ENCODE measurements at places on chromosomes 6 and 20.

DNA sequence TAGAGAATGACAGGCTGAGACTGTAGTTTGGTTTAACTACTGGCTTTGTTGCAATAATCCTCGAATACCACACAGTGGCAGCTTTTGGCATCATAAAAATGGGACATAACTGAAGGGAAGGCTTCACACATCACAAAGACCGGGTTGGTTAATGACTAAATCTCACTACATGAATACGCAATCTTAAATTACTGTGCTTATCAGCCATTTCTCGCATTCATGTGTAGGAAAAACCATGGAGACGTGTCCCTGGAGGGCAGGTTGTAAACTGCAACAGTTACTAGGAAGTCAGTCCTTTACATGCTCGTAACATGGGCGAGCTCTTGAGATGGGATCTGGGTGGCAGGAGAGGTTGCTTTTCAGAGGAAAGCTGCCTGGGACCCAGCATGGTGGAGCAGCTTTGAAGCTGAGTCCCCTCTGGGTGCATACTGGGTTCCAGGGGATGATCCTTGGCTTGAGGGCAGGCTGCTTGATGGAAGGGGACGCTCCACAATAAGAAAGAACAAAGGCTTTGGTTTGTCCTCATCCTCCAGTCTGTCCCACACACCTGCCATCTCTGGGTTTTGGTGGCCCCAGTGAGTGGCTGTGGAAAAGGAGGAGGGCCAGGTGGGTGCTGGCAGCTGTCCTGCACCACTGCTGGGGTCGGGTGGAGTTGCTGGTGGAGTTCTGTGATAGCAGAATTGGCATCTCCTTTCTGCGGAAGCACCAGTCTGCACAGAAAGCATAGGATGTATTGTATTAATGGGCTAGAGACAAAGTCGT, 2.1 kb downstream of the RPS21 start:
- no peak for DNase-seq

DNA sequence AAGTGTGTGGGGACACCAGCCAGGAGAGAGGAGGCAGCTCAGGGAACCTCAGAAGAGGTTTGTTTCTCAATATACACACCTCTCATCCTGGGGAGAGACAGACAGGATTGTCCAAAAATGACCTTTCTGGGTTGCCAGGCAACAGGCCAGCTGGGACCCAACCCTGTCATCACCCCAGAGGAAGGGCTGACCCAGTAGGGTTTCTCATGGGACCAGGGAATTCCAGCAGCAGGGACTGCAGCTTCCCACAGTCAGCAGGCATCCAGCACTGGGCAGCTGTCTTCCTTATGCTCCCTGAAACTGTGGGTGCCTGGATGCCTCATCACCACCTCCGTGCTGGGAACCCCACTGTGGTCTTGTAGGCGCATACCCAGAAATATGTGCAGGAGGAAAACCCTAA, 1.3 kb downstream of the C20orf202 start:
- DNase-seq = no peak

- peak; percentile 61 for DNase-seq
Measured at GRCh38 chr20:58481481-58482021, 33.6 kb downstream of the APCDD1L start.

DNA sequence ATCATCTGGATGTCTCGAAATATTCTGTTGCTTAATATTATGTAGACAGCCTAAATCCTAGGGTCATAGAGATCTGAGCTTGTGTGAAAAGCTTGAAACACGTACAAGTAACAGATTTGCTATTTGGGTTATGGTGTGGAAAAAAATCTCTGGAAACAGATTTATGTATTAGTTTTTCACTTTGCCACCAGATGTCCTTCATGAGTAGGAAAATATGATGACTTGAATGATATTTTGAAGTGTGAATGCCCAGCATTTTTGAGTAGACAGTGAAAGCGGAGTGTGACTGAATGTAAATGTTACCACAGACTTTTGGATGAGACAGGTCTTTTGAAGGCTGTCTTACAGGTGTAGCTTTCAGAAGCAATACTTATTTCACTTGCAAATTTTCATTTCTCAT, 4.2 kb upstream of the BMP6 start:
- peak; percentile 46 for DNase-seq

GRCh38 chr6:31356216-31356945, 598 bp downstream of the HLA-B start:
- peak; percentile 50 for DNase-seq

- DNase-seq = no peak
Measured at GRCh38 chr6:4157506-4157905, 22.1 kb upstream of the ECI2 start.

DNA sequence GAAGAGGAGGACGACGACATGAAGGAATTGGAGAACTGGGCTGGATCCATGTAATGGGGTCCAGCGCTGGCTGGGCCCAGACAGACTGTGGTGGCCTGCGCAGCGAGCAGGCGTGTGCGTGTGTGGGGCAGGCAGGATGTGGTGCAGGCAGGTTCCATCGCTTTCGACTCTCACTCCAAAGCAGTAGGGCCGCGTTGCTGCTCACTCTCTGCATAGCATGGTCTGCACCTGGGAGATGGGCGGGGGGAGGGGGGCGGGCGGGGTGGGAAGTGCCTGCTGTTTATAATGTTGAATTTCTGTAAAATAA, 42.3 kb downstream of the CHMP4B start:
- DNase-seq = no peak

DNA sequence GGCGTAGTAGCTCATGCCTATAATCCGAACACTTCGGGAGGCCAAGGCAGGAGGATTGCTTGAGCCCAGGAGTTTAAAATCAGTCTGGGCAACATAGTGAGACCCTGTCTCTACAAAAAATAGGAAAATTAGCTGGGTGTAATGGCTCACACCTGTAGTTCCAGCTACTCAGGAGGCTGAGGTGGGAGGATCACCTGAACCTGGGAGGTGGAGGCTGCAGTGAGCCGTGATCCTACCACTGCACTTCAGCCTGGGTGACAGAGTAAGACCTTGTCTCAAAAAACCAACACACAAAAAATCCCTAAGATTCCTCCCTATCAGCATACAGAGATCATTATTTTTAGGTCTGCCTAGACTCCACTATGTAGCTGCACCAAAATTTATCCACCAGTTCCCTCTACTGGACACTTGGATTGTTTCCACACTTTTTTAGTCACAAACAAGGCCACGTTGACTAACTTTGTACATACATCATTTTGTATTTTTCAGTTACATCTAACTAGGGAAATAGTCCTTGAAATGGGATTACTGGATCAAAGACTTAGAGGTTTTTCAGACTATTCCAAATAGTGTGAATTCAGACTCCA, 3.6 kb upstream of the PHF1 start:
- peak; percentile 67 for DNase-seq

DNA sequence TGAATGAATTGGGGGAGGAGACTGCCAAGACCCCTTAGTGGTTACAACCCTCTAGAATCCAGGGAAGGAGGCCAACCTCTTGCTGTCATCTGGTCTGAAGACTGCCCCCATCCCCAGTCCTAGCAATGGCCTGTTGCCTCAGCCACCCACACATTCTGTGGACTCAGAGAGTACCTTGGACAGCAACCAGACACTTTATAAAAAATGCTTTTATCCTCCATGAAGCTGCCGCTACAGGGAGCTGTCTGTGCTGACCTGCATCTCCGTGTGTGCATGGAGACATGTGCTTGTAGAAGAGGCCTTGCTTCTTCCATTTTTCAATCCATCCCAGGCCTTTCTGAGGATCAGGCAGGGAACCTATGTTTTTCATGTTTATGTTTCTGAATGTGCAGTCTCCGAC, 15.2 kb downstream of the CDH22 start:
- peak; percentile 66 for DNase-seq

DNA sequence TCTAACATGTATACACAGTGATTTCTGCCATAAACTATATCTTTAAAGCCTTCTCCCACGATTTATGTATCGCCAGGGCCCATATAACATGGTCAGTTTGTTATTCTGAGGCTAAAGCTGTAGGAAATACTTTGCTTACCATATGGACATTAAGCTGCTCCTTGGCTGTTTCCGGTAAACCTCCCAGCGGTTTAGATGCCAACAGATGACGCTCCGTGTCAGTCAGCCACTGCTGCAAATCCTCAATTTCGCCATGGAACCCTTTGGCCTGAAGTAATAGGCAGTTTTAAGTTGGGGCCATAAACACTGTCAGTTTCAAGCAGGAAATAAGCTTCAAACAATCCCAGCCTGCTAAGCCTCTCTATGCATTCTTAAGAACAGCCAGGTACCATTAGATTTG, 145.4 kb downstream of the DST start:
- no peak for DNase-seq

- DNase-seq = no peak
Measured at GRCh38 chr6:148780918-148781436, 34.1 kb downstream of the UST start.

DNA sequence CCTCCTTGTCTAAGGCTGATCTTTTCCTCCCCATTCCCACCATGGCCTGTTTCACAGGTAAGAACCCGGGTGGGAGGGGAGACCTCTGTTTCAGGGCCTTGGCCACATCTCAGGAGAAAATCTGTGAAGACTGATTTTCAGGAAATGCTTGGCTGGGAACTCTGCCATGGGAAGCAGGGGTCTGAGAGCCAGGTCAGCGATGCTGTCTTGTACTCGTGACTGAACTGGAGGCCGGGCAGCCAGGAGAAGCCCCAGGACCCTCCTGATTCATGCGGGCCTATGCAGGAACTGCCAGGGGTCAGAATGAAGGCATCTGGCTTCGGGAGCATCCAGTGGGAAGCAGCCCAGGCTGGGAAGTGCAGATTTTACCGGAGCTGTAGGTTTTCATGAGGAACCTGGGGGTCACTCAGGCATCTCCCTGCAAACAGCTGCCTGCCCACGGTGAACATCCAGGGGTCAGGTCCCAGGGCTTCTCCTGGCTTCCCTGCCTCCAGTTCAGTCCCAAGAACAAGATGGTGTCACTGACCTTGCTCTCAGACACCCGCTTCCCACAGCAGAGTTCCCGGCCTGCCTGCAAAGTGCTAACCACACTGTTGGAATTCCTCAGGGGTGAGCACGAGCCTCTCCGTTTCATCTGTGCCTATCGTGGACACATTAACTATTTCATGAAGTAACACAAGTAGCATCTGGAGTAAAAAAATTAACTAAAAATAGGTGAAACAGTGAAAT, 90.2 kb upstream of the SULF2 start:
- peak; percentile 67 for DNase-seq

- DNase-seq = no peak
Measured at GRCh38 chr6:163132050-163132750, 282.3 kb upstream of the QKI start.

- DNase-seq = peak; percentile 19
Measured at GRCh38 chr6:35955071-35955470, 34.2 kb upstream of the SRPK1 start.

DNA sequence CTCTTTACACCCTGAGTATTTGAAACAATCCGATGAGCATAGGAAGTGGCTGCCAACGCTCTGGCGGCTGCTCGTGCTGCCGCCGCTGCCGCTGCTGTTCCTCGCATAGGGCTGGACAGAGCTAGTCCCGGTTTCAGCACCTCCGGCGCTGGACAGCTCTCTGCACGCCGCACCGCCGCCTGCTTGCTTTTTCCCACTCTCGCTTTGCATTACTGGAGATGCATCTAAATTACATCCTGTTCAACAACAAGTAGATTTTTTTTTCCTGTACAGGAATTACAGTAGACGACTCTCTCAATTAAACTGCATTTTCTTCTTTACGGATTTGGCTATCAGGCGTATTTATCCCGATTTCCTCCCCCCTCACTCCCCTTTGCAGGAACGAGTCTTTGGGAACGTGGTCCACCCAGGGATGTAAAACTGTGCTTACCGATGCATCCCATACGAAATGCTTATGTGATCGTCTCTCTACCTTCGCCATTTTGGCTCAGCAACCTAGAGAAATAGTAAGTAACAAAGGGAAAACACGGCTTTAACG, 563.8 kb downstream of the LMBRD1 start:
- peak; percentile 66 for DNase-seq

GRCh38 chr20:853406-853996, 20.0 kb downstream of the FAM110A start:
- no peak for DNase-seq

DNA sequence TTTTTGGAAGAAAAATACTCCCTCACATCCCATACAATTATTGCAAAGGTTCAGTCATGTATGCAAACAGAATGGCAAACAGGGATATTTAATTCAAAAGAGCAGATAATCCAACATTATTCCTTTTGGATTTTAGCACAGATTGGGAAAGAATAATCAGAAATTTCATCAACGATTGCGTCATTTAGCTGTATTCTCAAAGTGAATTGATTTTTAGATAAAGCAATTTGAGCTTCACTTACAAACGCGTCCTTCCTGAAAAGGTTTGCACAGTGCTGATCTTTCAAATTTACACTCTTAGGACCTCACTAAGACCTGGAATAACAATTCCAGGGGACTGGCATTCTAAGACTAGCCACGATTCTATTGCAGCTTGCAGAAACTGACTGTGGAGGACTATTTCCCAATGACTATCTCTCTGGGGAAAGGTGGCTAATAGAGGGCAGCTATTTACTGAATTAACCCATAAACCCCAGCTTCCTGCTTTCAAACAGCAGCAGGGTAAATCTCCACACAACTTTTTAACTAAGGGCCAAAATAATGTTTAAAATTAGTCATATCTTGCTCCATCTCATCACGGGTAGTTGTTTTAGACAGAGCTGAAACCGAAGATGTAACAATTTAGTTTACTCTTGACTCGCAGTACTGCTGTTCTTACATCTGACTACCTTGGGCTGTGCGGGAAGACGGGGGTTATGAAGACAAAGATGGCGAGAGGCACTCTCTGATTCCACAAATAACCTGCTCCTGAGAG, 131.2 kb upstream of the FAM184A start:
- DNase-seq = no peak

DNA sequence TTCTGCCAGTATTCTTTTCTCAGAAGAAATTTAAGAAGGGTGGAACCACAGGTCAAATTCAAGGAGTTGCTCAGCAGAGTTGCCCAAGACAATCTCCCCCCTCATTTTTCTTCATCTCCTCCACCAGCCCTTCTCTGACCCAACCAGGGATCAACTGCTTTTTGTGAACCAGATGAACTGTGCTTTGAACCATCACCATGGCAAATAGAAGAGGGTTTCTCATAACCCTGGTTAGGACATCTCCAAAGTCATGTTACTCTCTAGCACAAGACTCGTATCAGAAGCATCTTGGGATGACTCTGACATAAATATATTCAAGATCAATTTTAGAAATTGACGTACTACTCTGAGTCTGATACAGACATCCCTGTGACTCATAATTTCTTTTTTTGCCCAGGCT, 130.7 kb downstream of the ALDH8A1 start:
- no peak for DNase-seq

- no peak for DNase-seq
Measured at GRCh38 chr6:122482750-122483080, 11.1 kb upstream of the SERINC1 start.

GRCh38 chr6:152454003-152454402, 183.2 kb downstream of the SYNE1 start:
- DNase-seq = no peak

GRCh38 chr6:30721198-30722024, 1.3 kb downstream of the TUBB start:
- DNase-seq = peak; percentile 91

DNA sequence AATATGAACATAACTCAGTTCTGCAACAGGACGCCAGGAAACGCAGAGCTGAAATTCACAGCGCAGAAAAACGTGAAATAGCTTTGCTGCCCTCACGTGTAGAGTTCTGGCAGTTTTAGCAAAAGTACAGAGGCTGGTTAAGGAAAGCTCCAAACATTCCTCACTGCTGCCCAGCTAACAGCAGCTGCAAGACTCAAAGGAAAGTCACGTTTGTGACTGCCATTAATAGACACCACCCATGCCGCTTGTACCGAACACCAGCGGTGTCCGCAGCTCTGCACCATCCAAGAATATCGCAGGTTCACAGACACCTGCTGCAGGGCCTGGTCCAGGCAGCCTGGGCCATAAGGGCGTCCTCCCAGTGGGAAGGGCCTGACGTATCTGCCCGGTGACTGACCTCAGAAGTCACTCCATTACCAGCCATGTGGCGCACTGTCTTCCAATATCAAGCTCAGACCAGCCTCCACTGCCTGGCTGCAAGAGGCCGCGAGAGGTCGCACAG, 61.4 kb downstream of the WDR27 start:
- peak; percentile 60 for DNase-seq
